Stimulated activated CD4-positive, alpha-beta T cell treated with anti-CD3 and anti-CD28 coated beads, Interleukin-15, amount 100 ng/mL, for 24 hours (primary cell): ENCODE measurements at places on chromosomes 5 and 9.

DNA sequence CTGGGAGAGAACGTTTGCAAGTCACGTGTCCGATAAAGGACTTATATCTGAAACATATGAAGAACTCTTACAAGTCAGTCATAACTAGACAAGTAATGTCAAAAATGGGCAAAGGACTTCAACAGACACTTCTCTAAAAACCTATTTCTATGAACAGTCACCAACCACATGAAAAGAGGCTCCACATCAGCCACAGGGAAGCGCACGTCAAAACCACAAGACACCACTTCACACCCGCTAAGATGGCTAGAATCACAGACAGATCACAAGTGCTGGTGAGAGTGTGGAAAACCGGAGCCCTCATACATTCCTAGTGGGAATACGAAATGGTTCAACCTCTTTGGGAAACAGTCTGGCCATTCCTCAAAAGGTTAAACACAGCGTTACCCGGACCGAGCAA, 11.5 kb upstream of the CARD9 start:
- DNase-seq, result peak; percentile 58

DNA sequence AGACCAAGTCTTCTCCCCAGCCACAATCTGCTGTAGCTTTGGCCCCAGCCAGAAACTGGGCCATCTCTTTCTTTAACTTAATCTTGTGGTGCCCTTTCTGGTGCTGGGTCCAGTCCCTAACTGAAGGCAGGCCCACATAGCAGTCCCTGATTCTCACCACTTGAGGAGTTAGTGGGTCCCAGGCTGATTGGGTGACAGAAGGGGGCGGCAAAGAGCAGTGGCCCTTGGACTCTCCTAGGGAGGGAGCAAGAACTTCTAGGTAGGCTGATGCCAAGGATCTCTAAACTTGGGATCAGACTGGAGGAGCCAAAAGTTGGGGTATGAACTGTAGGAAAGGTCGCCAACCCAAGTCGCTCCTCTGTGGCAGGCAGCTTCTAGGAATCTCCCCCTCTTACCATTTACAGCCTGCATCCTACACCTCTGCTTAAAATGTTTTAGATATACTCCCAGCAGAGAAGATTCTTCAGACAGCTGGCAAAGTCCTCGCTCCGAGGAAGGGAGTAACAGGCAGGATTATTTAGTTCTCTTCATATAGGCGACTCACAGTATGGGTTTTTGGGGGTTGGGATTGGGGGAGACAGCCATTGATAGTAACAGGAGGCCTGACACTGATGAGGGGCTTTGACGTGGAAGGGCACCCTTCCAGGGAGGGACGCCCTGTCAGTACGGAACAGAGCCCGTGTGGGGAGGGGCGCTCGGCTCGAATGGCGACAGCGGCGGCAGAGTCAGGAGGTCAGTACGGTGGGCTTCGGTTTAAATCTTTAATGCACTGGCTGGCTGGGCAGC, 2.0 kb upstream of the CCL27 start:
- peak; percentile 84 for DNase-seq

GRCh38 chr9:24881361-24881760, 335.7 kb upstream of the IZUMO3 start:
- DNase-seq, result no peak

- no peak for DNase-seq
Measured at GRCh38 chr9:95512709-95513095, 4.1 kb downstream of the PTCH1 start.

- no peak for DNase-seq
Measured at GRCh38 chr9:96391021-96391765, 7.7 kb upstream of the SLC35D2 start.
